Fibroblast of skin of right biceps (primary cell): ENCODE measurements at places on chromosomes 13 and 19.

DNA sequence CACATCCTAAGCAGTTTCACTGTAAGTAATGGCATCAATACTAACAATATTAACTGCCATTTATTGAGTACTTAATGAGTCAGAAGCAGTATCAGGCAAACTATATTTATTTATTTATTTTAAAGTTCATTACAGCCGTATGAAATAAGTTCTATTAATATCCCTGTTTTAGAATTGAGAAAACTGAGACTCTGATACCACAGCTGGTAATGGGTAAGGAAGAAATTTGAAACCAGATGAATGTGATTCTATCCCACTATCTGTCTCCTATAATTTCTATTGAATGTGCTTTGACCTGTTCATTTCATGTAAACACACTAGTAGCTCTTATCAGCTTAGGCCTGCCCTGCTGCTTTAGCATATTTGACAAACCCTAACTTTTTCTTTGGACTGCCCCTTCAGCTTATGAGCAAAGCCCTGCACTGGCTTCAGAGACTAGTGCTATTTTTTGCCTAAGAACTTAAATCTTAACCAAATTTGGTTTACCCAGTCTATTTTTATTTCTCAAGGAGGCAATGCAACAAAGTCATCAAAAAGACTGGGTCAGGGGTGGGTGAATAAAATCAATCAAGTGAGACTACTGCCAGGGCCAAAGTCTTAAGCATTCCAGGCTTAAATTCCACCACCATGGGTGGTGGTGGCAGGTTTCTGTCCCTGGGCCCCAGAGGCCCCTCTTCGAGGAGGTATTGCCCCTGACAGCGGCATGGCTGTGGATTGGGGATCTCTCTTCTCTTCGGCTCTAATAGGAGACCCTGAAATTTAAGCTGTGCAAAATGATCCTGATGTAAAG is 143.4 kb downstream of the DLEU7 start:
- no peak for DNase-seq

GRCh38 chr19:52735734-52736133 is 890 bp upstream of the ZNF611 start:
- no peak for DNase-seq

GRCh38 chr13:28867564-28867963 is 47.4 kb downstream of the MTUS2 start:
- no peak for DNase-seq

- no peak for DNase-seq
Observed at GRCh38 chr13:28286263-28286662, 147.9 kb downstream of the PAN3 start.

DNA sequence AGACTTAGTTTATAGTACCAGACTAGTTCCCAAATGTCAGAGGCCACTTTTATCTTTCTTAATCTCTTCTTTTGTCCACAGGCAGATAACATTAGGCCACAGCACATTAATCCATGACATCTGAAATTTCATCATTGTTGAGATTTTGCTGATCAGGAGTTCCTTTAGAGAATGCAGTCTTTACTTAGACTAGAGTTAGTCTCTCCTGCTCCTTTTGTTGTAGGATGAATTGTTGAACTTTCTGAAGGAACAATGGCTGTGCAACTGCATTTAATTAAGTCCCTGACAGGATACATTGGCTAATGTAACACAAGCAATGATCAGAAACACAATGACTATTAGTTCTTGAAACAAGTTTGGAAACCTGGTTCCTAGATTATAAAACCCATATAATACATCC is 266.3 kb downstream of the PCDH20 start:
- DNase-seq, result no peak

GRCh38 chr19:42228641-42229040 is 8.5 kb downstream of the ZNF526 start:
- DNase-seq, result no peak

- DNase-seq, result no peak
Observed at GRCh38 chr19:14091813-14092462, 1.4 kb upstream of the SAMD1 start.

DNA sequence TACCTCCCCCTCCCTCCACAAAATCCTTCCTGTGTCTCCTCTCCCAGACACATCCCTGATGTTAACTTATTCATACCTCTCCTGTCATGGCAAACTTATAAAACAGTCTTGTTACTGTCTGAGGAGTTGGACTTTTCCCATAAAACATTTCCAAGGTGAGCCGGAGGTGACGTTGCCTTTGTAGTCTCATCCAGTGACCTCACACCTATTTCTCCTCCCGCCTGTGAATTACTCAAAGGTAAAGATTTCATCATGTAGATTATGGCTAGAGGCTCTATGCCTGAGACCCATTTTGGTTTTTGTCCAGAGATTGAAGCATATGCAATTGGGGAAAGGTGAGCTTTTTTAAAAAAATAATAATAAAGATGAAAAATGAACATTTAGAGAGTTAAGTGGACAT is 529.0 kb downstream of the MYO16 start:
- no peak for DNase-seq

DNA sequence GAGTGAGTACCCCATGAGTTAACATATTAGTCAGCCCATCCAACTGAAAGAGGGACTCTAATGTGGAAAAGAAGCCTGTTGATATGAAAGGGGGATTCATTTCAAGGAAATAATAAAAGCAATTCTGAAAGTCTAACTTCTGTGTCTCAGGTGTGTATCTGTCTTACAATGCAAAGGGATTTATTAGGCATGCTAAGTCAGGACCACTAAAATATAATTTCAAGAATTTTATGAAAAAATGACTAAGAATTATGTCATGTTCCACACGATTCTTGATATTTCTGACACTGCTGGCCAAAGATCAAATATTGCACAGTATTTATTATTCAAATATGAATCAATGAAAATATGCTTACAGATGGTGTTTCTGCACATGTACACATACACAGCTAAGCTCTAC is 130.8 kb downstream of the KLF12 start:
- DNase-seq, result no peak

- DNase-seq, result peak; percentile 20
Observed at GRCh38 chr13:36298535-36299068, 988 bp upstream of the CCDC169 start.
